ENCODE measurements at places on chromosomes 6 and 20.

GRCh38 chr20:37902504-37903313 is at the start of gene VSTM2L:
TSS of gene VSTM2L (plus strand) at chr20:37903127. CDS start at chr20:37903351, 224 bp downstream.
- DNase-seq: no peak

DNA sequence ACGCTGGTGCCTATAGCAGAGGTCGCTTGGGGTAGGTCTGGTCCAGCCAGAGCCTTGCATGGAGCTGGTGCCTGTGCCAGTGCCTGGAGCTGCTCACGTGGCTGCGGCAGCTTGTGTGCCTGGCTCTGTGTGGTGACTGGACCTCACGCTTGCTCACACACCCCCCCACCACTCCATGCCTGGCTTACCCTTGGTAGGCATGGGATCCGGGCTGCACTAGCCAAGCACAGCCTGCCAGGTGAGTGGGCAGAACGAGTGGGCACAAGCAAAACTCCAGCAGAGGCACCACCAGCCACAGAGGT is 13.0 kb upstream of the DBNDD2 start:
- DNase-seq: no peak

DNA sequence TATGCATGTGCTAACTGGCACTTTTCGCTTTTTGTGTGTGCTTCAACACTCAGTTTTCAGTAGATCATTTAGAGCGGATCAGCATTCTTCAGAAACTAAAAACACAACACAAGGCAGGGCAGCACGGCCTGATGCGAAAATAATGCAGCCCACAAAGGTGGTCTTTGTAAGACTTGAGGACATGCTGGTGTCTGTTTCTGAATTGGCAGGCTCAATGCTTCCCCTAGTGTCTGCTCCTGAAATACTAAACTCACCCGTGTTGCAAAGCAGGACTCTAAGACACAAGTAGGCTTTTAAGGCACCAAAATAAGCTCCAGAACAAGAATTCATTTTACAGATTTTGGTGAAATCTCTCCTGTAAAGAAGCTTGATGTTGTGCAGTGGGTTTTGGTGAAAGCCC is 676.5 kb downstream of the TENT5A start:
- no peak for DNase-seq

GRCh38 chr6:68559716-68560115 is 75.4 kb upstream of the ADGRB3 start:
- peak; percentile 90 for DNase-seq

DNA sequence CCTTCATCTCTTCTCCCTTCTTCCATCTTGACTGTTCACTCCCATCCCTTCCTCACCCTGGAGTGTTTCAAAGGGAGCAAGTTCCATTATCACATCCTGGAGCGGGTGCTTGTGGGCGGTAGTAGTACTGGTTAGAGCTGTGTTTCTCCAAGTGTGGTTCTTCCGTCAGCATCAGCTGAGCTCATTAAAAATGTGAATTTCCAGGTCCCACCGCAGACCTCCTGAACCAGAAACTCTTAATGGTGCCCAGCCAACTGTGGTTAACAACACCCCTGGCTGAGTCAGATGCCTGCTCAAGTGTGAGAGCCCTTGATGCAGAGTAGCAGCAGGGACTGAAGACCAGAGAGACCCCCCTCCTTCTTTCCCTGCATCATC is 24.4 kb downstream of the ANGPT4 start:
- no peak for DNase-seq

- DNase-seq: peak; percentile 67
Measured at GRCh38 chr6:112979830-112980229, 632.7 kb downstream of the RFPL4B start.

- DNase-seq: no peak
Measured at GRCh38 chr6:122702841-122703240, 76.7 kb upstream of the FABP7 start.

- DNase-seq: no peak
Measured at GRCh38 chr20:33277471-33278441, 5.3 kb upstream of the BPIFB1 start.

GRCh38 chr6:12804952-12805645 is 88.5 kb downstream of the PHACTR1 start:
- DNase-seq: no peak

- DNase-seq: no peak
Measured at GRCh38 chr20:45034436-45034835, 66.5 kb downstream of the KCNS1 start.

GRCh38 chr6:122810189-122810588 is 21.1 kb downstream of the SMPDL3A start:
- DNase-seq: no peak

DNA sequence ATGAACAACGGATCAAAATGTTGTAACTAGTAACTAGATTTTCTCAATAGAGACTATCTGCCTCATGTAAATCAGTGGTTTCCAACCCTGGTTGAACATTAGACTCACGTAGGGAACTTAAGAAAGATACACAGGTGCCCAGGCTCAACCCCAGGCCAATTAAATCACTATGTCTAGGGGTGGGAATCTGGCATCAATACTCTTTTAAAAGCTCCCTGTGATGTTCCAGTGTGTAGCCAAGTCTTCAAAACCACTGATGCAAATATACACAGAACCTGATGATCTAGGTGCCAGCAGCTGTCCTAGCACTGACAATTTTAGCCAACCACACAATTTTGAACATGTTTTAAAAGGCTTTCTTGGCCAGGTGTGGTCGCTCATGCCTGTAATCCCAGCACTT is 128.7 kb downstream of the TBC1D32 start:
- DNase-seq: no peak

GRCh38 chr6:167965592-167966539 is 31.6 kb upstream of the KIF25 start:
- no peak for DNase-seq

DNA sequence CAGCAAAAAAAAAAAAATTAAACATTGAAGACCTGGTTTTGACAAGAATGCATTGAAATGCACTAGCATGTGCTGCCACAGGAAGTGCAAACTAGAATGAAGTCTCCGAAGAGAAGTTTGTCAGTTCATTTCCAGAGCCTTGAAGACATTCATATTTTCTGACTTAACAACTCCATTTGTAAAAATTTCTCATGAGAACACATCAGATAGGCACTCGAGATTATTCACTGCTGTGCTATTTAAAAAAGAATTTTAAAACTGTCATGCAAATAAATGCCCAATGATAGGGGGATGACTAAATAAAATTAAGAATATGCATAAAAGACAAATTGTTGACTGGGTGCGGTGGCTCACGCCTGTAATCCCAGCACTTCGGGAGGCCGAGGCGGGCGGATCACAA is 394.6 kb upstream of the JARID2 start:
- DNase-seq: no peak

- DNase-seq: no peak
Measured at GRCh38 chr20:48722737-48723191, 105.0 kb downstream of the PREX1 start.

GRCh38 chr6:170231293-170232185 is 59.3 kb downstream of the DLL1 start:
- DNase-seq: no peak

DNA sequence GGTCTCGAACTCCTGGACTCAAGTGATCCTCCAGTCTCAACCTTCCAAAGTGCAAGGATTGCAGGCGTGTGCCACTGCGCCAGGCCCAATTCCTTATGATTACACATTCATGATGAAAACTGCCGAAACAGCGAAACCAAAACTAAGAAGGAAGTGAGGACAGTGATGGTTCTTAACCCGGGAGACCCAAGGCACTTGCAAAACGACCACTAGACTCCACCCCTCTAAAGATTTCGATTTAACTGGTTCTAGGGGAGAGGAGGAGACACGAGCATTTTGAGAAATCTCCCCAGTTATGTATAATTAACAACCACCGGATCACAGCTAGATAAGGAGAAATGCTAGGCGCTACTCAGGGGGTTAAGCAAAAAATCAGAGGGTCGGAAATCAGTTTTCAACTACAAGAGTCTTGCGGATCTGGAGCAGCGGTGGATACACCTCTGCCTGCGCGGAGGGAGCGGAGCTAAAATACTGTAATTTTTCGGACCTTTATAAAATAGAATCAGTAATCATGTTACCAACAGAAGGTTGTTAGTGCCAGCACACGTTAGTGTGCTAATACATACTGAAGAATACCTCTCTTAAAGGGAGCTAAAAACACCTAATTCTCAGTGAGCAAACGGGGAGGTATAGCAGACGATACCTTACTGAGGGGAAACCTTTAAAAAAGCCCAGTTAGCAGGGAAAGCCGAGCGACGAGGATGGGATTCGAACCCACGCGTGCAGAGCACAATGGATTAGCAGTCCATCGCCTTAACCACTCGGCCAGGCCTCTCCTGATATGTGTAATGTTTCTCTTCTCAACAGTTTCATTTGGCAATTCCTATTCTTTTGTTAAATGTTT is 60.0 kb upstream of the BTN3A2 start:
- DNase-seq: peak; percentile 85

DNA sequence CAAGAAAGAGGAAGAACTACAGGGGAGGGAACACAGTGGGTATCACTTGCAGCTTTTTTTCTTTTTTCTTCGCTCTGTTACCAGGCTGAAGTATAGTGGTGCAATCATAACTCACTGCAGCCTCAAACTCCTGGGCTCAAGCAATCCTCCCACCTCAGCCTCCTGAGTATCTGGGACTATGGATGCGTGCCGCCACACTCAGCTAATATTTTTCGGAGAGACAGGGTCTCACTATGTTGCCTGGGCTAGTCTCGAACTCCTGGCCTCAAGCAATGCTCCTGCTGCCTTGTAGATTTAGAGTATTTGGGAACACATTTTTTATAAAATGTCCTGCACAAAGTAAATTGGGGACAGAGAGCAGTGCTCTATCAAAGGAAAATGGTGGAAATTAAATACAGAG is 28.3 kb downstream of the PARD6B start:
- no peak for DNase-seq

GRCh38 chr6:29107758-29108157 is at the start of gene OR2J3:
TSS of gene OR2J3 (plus strand) at chr6:29108058. CDS start at chr6:29111891, 3,833 bp downstream.
- DNase-seq: no peak

DNA sequence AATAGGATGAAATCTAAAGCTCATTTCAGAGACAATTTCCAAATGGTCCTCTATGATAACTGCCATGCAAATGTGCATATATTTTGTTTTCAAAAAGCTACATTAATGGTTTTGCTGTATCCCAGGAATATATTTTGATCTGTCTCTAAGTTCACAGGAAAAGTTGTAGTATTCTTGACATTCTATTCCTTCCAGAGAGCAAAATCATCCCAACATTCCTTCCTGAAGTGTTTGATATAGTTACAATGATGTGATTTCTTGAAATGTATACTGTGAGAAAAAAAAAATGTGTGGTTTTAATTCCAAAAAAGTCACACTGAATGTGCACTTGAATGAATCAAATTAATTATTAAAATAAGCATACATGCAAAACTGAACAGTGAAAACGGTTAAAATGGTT is 996.0 kb upstream of the CITED2 start:
- no peak for DNase-seq

GRCh38 chr6:44666324-44666723 is 278.8 kb downstream of the CDC5L start:
- DNase-seq: no peak

DNA sequence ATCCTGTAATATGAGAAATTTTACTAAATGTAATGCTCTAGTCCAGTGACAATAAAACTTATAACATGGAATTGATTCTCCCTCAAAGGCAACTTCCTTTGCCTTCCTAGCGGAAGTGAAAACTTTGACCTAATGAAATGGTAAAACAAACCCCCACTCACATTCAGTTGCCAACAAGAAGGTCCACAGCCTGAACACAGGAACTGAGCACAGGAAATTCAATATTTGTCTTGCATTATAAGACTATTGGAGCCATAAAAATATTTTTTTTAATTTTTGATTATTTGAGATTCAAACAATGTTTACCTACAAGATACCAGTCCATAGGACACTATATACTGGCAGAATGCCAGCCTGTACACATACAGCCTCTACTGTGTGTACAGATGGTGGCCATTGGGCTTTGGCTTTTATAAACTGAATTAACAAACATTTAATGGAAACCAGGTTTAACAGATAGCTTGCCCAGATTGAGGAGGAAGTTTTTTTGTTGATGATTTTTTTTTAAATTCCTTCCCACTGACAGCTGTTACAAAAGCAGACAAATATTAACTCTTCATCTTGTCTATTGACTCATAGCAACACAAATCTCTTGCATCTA is 481.5 kb upstream of the JAG1 start:
- peak; percentile 67 for DNase-seq

DNA sequence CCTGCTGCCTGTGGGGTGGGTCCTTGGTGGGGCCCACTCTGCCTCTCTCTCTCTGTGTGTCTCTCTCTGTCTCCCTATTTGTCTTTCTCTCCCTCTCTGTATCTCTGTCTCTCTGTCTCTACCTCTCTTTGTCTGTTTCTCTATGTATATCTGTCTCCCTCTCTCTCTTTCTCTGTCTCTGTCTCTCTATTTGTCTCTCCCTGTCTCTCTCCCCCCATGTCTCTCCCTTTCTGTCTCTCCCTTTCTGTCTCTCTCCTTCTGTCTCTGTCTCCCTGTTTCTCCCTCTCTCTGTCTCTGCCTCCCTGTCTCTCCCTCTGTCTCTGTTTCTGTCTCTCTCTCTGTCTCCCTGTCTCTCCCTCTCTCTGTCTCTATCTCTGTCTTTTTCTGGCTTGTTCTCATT is 353.2 kb downstream of the CDH4 start:
- no peak for DNase-seq

- peak; percentile 17 for DNase-seq
Measured at GRCh38 chr20:49424536-49424935, 57.9 kb downstream of the KCNB1 start.

DNA sequence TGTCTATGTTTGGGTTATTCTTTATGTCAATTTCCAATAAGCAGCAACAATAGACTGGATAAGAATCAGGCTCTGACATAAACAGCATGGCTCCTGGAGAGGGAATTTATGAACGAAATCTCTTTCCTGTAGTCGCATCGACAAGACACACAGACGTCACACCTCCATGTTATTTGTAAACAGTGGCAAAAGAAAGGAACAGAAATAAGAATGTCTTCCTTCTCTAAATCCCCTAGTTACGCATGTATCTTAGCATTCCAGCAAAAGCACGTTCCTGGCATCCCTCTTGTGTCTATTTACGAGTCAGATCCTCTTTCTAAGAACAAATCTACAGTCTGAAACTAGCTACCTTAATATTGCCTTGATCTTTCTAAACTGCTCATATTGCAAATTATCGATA is 559.1 kb upstream of the JAG1 start:
- DNase-seq: no peak

- DNase-seq: no peak
Measured at GRCh38 chr6:157272866-157273755, 50.2 kb downstream of the TMEM242 start.

- DNase-seq: no peak
Measured at GRCh38 chr20:13493143-13493542, 145.6 kb downstream of the TASP1 start.

GRCh38 chr6:88238901-88239300 is 72.8 kb upstream of the CNR1 start:
- no peak for DNase-seq

GRCh38 chr20:53335555-53335954 is 258.1 kb downstream of the ZNF217 start:
- DNase-seq: no peak

- no peak for DNase-seq
Measured at GRCh38 chr6:52512199-52512598, 64.7 kb downstream of the TRAM2 start.

DNA sequence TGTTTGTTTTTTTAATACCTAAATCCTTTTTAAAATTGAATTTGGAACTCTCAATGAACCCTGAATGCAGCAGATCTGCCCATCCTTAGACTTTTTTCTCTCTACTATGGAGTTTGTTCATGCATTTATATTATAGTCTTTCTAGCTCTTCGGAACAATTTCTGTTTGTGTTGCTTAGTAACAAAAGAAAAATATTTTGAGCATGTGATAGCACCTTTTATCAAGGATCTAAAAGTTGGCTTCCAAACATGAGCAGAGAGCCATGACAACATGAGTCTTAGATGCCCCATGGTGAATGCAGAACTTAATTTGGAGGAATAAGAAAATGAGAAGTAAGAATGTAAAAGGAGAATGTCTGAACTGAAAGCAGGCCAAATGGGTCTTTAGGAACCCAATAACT is 133.7 kb downstream of the EDN1 start:
- DNase-seq: no peak

Measured in NCI-H748 treated with DMSO at 0.1 percent for 48 hours (cell line).